ENCODE measurements at places on chromosomes 4 and X.

DNA sequence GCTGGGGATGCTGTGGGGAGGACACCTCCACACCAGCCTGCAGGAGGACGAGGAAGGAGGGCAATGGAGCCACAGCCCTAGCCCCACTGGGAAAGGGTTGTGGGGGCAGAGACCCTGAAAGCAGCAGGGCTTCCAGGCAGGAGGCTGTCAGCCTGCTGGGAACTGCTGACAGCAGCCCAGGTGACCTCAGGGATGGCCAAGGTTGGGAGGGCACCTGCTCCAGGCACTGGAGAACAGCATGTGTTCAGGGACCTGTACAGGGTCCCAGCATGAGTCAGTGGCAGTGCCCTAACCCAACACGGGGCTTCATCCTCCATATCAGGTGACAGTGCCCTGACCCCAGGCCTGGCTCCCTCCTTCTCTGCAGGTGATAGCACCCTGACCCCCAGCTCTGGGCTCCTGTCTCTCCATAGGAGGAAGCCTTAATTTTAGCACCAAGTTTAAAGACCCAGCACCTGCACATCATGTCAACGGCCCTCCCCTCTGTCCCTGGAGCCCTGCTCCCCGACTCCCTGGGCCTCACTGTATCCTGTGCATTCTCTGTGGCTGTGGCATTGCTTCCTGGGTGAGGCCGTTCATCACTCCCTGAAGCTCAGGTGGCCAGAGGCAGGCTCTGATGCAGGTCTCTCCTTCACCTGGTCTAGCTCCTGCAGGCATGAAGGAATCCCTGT, 66.3 kb downstream of the CRMP1 start:
- no peak for DNase-seq

- DNase-seq: no peak
These were observed 87.1 kb upstream of the FAM9C start for GRCh38 chrX:13131396-13132137.

DNA sequence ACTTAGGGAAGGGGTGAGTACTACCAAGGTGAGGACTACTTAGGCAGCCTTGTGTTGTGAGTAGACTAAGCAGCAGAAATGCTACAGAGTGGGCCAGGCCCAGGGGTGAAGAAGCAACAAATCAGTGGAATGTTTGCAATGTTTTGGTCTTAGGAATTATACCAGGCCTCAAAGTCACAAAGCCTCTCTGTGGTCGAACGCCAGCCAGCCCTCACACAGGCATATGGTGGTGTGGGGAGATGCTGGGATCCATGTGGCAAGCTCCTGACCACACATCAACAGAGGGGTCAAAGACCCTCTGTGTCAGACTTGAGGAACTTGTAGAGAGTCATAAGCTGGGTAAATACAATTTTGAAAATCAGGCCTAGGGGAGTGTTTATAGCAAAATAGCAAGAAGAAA, 153.8 kb upstream of the KLF3 start:
- no peak for DNase-seq

- no peak for DNase-seq
These were observed 11.5 kb downstream of the XIAP start for GRCh38 chrX:123871309-123871708.

DNA sequence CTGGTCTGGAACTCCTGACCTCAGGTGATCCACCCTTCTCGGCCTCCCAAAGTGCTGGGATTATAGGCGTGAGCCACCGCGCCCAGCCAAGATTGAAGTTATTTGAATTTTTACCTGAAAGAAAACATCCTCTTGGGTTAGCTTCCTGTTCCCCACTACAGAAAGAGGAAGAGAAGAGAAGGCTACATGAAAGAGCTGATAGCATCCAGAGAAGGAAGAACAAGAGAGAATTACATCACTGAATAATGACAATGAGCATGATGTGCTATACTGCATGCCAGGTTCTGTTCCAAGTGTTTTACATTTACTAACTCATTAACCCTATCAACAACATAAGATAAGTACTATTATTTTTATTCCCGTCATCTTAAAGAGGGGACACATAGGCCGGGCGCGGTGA, 11.5 kb upstream of the TBC1D1 start:
- no peak for DNase-seq

All from vagina (tissue), 2 donors.